ENCODE measurements at places on chromosomes 4 and X. TPM values are rescaled to one million over a fixed set of nuclear protein-coding genes. Genes with fewer than 3 reads are reported as not detected.

Gene SYTL4
- polyA plus RNA-seq: 17.9 TPM

Gene CCKAR
- polyA plus RNA-seq: 0.08 TPM

Gene PDCL2
- not detected for polyA plus RNA-seq

Gene CDKL2
- polyA plus RNA-seq: 0.04 TPM

Gene SHROOM4
- polyA plus RNA-seq: 6.4 TPM

Gene CXorf65
- polyA plus RNA-seq: not detected

Gene CWH43
- not detected for polyA plus RNA-seq

Gene SAGE1
- not detected for polyA plus RNA-seq

Gene SSX2B
- polyA plus RNA-seq: not detected

Gene NDP
- polyA plus RNA-seq: not detected

Gene FAM184B
- under 0.01 TPM for polyA plus RNA-seq

Gene BEND2
- polyA plus RNA-seq: not detected

Gene FAM53A
- 1.2 TPM for polyA plus RNA-seq

Gene GAR1
- polyA plus RNA-seq: 8.8 TPM

Gene GPRASP1
- polyA plus RNA-seq: 1.6 TPM

Gene RNF175
- 1.7 TPM for polyA plus RNA-seq

Gene ANOS1
- 0.08 TPM for polyA plus RNA-seq

Gene EXOSC9
- 15.6 TPM for polyA plus RNA-seq

Gene IL2RG
- 15.4 TPM for polyA plus RNA-seq

Gene RTL3
- 0.04 TPM for polyA plus RNA-seq

Gene LRIT3
- not detected for polyA plus RNA-seq
